ENCODE measurements at places on chromosomes 2 and 18. TPM values are rescaled to one million over a fixed set of nuclear protein-coding genes. Genes with fewer than 3 reads are reported as not detected.

- no peak overlapping the region for H3K4me3 ChIP-seq
- no peak overlapping the region for H3K27ac ChIP-seq
- no peaks in the 10 kb centered on the region for H3K4me1 ChIP-seq
- DNase-seq = no peak
- no peaks in the 10 kb centered on the region for H3K27me3 ChIP-seq
Observed at GRCh38 chr2:48092846-48093803, 186.8 kb upstream of the FBXO11 start.

DNA sequence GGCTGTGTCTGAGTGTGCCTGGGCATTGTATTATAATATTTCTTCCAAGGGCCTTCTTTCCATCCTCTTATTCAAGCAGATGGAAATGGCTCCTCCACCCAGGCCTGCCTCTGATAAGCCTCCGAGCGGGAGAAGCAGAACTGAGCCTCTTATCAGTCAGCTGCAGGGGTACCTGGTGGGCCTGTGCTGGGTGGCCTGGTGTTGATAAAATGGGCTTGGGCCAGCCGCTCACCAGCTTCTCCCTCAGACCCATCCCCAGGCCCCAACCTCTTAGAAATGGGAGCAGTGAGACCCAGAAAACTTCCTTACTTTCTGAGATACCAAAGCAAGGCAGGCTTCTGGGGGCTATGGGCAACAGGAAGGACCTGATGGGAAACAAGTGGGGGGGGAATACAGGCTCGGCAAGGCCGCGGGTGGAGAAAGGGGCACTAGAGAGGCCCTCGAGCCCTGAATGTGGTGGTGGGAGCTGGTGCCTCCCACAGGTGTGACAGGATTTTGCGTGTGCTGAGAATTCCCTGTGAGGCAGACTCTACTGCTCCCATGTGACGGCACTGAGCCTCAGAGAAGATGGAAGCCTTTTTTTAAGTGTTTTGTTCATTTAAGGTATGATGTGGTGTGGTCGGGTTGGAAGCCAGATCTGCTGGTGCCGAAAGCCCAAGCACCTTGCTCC lies 18.3 kb downstream of the GYPC start:
- H3K4me3 ChIP-seq = no peak overlapping the region
- no peak for DNase-seq
- H3K36me3 ChIP-seq = no peaks in the 10 kb centered on the region

GRCh38 chr2:129882476-129882875 lies 97.0 kb upstream of the RAB6C start:
- H3K27me3 ChIP-seq = no peaks in the 10 kb centered on the region
- no peaks in the 10 kb centered on the region for H3K36me3 ChIP-seq
- no peak overlapping the region for H3K27ac ChIP-seq
- no peak overlapping the region for H3K4me3 ChIP-seq
- no peaks in the 10 kb centered on the region for H3K4me1 ChIP-seq

GRCh38 chr2:23904692-23905091 lies 22.2 kb downstream of the ATAD2B start:
- H3K27me3 ChIP-seq = no peaks in the 10 kb centered on the region
- no peak for DNase-seq
- H3K27ac ChIP-seq = no peak overlapping the region

DNA sequence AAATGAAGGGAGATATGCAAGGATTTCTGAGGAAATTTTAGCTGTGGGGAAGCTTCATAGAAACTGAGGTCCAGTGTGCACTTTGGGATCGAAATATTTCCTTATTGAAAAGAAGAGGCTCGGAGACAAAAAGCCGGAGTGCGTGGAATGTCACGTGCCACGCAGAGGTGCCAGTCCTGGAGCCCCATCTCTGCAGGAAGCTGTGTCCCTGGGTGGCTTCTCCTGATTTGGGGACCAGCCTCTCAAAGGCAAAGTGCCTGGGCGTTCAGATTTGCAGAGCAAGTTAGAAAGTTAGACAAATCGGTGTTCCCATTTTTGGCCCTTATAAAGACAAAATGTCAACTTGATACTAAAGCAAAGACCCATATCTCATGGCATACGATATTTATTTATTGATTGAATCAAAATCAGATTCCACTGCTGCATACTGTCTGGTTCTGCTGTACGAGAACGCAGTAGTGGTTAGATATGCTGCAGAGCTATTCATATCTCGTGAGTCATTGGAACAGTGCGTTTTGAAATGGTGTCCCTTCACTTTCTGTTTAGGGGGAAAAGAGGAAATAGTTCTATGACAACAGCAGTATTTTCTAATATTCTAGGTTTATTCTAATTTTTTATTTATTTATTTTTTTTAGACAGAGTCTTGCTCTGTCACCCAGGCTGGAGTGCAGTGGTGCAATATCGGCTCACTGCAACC lies 9.1 kb upstream of the ATG16L1 start:
- H3K4me1 ChIP-seq = no peaks in the 10 kb centered on the region
- no peak overlapping the region for H3K4me3 ChIP-seq
- H3K27ac ChIP-seq = no peak overlapping the region
- H3K27me3 ChIP-seq = no peaks in the 10 kb centered on the region
- H3K36me3 ChIP-seq = no peaks in the 10 kb centered on the region

- no peak overlapping the region for H3K4me3 ChIP-seq
- peak; percentile 81 for DNase-seq
- no peaks in the 10 kb centered on the region for H3K36me3 ChIP-seq
- H3K27me3 ChIP-seq = no peaks in the 10 kb centered on the region
- H3K4me1 ChIP-seq = peaks cover 33% of the 10 kb centered on the region
- H3K27ac ChIP-seq = no peak overlapping the region
Observed at GRCh38 chr2:191691016-191691735, 13.2 kb downstream of the NABP1 start.

- H3K36me3 ChIP-seq = no peaks in the 10 kb centered on the region
- H3K4me1 ChIP-seq = peaks cover 17% of the 10 kb centered on the region
- peak overlapping the region; percentile 73 for H3K4me3 ChIP-seq
Observed at GRCh38 chr2:60550178-60550983, 3.1 kb downstream of the BCL11A start.

GRCh38 chr2:100606726-100607343 lies 44.0 kb downstream of the PDCL3 start:
- H3K4me1 ChIP-seq = no peaks in the 10 kb centered on the region
- H3K27ac ChIP-seq = no peak overlapping the region
- DNase-seq = no peak
- no peaks in the 10 kb centered on the region for H3K36me3 ChIP-seq
- no peaks in the 10 kb centered on the region for H3K27me3 ChIP-seq

DNA sequence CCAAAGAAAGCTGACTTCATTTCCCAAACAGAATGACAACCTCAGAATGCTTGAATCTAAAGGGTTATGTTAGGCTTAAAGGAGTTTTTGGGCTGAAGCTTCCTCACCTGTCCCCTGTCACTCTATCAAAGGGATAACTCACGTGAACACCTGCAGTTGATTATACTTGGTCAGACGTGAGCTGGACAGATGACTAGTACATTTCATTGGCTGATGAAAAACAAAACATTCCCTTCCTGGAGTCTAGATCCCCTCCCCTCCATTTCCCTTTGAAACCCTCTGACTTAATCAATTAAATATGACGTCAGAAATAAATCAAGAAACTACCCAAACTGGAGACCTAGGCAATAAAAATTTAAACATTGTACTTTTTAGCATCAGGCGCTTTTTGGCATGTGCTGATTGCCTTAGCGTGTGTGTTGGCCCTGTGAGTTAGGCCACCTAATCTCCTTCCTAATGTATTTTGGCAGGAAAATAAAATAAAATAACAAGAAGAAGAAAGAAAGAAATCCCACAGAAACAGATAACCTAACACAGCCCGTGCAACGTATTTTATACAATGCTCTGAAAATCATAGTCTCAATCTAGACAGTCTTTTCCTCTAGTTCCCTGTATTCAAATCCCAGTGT lies 159.0 kb downstream of the ANTXR1 start:
- no peak overlapping the region for H3K27ac ChIP-seq
- no peaks in the 10 kb centered on the region for H3K4me1 ChIP-seq

DNA sequence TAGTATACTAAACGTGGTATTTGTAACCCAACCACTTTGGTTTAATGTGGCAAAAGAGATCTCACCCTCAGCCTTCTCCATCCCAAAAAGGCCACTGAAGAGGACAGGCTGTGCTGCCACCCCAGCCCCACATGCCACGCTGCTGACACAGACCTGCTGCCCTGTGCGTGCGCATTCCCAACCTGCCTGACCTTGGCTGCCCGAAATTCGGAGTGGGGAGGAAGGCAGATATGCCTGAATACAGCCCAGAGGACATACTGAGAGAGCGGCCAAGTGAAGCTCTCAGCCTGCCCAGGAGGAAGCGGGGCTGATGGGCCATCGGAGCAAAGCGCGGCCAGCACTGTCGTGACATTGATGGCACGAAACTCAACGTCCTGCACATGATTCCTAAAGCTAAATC lies 70.0 kb downstream of the HDAC4 start:
- no peak overlapping the region for H3K4me3 ChIP-seq
- H3K27me3 ChIP-seq = no peaks in the 10 kb centered on the region
- peaks cover 27% of the 10 kb centered on the region for H3K4me1 ChIP-seq
- H3K36me3 ChIP-seq = no peaks in the 10 kb centered on the region
- H3K27ac ChIP-seq = no peak overlapping the region
- DNase-seq = no peak

DNA sequence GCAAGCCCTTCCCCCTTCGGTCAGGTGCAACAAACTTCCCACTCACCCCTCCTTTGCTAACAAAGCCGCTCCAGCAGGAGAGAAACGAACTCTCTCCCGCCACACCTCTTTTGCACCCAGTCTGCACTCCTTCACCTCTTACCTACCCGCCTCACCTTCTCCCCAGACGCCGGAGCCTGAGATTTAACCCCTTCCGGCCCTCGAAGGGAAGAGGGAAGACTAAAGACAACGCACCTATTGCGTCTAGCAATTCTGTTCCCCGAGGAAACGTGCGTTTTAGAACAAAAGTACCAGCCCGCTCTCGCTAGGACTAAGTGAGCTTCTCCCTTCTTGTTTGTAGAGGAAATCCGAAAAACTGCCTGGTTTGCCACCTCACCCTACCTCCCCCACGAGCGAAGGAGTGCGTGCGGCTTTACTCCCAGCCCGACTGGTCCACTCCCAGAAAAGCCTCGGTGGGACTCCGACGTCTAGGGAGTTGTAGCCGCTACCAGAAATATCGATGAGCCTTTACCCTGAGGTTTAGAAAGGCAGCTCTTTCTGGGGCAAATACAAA lies 441 bp upstream of the PEX13 start:
- DNase-seq = peak; percentile 82
- H3K27ac ChIP-seq = peak overlapping the region; percentile 86

- H3K4me1 ChIP-seq = no peaks in the 10 kb centered on the region
- no peaks in the 10 kb centered on the region for H3K27me3 ChIP-seq
- H3K27ac ChIP-seq = no peak overlapping the region
- H3K36me3 ChIP-seq = peaks cover 4% of the 10 kb centered on the region
- DNase-seq = peak; percentile 60
Observed at GRCh38 chr2:45993476-45993991, 303.7 kb upstream of the EPAS1 start.

GRCh38 chr2:163723348-163723747 lies 12.5 kb downstream of the FIGN start:
- H3K27me3 ChIP-seq = no peaks in the 10 kb centered on the region
- H3K4me1 ChIP-seq = no peaks in the 10 kb centered on the region
- H3K27ac ChIP-seq = no peak overlapping the region
- H3K4me3 ChIP-seq = no peak overlapping the region

DNA sequence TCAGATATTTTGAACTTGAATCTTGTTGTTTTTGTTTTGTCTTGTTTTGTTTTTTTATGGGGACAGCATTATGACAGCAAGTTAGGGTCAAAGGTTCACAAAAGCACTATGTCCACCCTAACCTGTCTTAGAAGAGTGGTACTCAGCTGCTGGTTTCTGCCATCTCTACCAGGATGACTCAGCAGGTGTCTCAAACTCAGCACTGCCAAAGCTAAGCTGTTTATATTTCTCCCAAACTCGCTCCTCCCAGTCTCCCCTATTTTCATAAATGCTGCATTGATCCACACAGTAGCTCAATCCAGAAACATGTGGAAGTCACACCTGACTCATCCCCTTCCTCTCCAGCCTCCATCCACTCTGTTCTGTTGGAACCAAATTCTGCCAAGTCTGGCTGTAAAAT lies 134.9 kb downstream of the ZBTB7C start:
- no peak overlapping the region for H3K4me3 ChIP-seq
- H3K36me3 ChIP-seq = no peaks in the 10 kb centered on the region
- H3K4me1 ChIP-seq = no peaks in the 10 kb centered on the region
- H3K27ac ChIP-seq = no peak overlapping the region
- H3K27me3 ChIP-seq = no peaks in the 10 kb centered on the region

DNA sequence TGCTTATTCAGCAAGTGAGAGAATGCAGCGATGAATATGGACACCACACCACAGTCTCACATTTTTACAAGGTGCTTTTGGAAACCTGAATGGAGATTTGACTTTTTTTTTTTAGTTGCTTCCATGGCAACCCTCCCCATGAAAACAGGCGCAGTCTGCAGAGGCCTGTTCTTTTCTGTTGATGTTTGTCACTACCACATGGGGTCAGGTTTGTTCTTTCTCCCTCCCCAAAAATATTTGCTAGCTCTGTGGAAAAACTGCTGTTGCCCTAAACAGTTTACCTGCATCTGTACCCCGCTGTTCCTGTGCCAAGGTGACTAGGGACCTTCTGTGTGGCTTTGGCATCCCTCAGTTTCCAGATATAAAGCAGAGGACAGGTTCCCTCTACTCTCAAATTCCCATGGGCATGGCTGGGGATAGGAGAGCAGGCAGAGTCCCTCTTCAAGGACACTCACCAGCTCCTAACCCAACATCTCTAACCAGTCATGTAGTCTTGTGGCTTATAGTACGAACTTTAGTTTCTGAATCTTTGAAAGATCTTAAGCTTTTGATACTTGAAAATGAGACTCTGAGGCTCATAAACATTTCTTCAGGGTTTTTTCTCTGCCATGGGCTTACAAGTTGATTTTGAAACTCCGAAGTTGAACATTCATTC lies 14.7 kb upstream of the MAPRE2 start:
- no peak overlapping the region for H3K4me3 ChIP-seq
- DNase-seq = no peak
- no peaks in the 10 kb centered on the region for H3K27me3 ChIP-seq
- no peaks in the 10 kb centered on the region for H3K4me1 ChIP-seq

GRCh38 chr2:218746960-218747359 lies 35.0 kb upstream of the CYP27A1 start:
- no peak overlapping the region for H3K27ac ChIP-seq

DNA sequence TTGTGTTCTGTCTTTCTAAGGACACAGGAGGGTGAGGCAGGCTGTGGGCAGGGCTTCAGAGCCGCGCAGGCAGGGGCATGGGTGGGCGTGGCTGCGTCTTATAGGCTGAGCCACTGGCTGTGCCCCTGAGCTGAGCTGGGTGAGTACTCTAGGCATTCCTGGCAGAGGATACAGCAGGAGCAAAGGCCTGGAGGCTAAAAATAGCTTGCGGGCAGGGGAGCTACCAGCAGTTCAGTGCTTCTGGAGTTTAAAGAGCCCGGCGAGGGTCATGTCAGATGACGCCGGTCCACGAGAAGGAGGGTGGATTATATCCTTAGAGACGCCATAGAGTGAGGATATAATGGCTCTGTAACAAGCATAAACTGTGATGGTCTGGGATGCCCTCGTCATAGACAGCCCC lies 31.5 kb upstream of the PDIA6 start:
- no peaks in the 10 kb centered on the region for H3K36me3 ChIP-seq
- no peaks in the 10 kb centered on the region for H3K4me1 ChIP-seq
- H3K27ac ChIP-seq = no peak overlapping the region
- no peaks in the 10 kb centered on the region for H3K27me3 ChIP-seq

Gene HTR2B
- 3.0 TPM for total RNA-seq

Gene ST8SIA3
- not detected for total RNA-seq

Gene FAM237A
- total RNA-seq = not detected

Gene UNC80
- 0.06 TPM for total RNA-seq

Gene KCNJ13
- not detected for total RNA-seq

Gene C2orf78
- total RNA-seq = not detected

Gene POTEF
- not detected for total RNA-seq

Gene KCNK3
- total RNA-seq = 8.1 TPM

Measured in kidney (tissue), 22 donors.